ENCODE measurements at places on chromosomes 4 and X. TPM values are rescaled to one million over a fixed set of nuclear protein-coding genes. Genes with fewer than 3 reads are reported as not detected.

The TKTL1 gene
- total RNA-seq, result not detected

The FAM9C gene
- not detected for total RNA-seq

The SPP1 gene
- not detected for total RNA-seq

The CXCL11 gene
- total RNA-seq, result 3.9 TPM

The IBSP gene
- not detected for total RNA-seq

The PABPC5 gene
- total RNA-seq, result 0.48 TPM

The DMP1 gene
- total RNA-seq, result not detected

The GPR82 gene
- not detected for total RNA-seq

The LUZP4 gene
- not detected for total RNA-seq

The SPANXB1 gene
- total RNA-seq, result not detected

The FAM53A gene
- total RNA-seq, result 3.6 TPM

The EVC gene
- 19.3 TPM for total RNA-seq

Data from vein endothelial cell (primary cell).